ENCODE measurements at places on chromosomes 4 and X. TPM values are rescaled to one million over a fixed set of nuclear protein-coding genes. Genes with fewer than 3 reads are reported as not detected.

The HELQ gene
- total RNA-seq: 17.0 TPM

DNA sequence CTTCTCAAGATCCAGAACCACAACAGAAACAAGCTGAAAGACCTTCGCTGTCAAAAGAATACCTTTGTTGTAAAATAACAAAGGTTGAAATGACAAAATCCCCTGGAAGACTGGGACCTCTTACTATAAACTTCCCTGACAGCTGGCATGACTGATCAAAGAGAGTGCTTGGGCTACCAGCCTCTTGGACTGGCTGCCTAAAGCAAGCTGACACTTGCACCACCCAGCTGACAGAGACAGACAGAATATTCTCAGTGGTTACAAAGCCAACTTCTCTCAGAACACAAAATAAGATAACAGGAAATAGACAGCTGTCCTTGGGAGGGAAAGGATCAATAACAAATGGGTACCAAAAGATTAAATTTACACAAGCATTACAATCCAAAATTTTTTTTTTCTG is 241.7 kb upstream of the SPOCK3 start:
- no peak for DNase-seq

The CLDN2 gene
- total RNA-seq: not detected

GRCh38 chrX:716136-716535 is 85.5 kb downstream of the SHOX start:
- no peak for DNase-seq

- DNase-seq: no peak
Observed at GRCh38 chrX:20432048-20432447, 165.3 kb upstream of the RPS6KA3 start.

The PAGE2 gene
- total RNA-seq: not detected

DNA sequence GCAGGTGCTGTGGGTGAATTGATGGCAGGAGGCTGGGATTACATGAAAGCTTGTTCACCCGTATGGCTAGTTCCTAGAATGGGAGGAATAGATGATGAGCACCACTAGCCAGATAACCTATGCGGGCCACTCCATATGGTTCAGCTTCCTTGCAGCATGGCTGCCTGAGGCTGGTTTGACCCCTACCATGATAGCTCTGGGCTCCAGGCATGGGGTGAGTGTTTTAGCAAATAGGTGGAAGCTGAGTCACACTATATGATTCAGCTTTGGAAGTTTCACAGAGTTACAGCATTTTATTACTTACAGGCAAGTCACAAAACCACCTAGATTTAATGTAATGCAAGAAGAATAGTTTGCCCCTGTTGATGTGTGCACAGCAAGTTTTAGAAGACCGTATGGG is 603.2 kb downstream of the STIM2 start:
- DNase-seq: no peak

- DNase-seq: peak; percentile 80
Observed at GRCh38 chr4:153151535-153152455, 52.4 kb upstream of the TRIM2 start.

- no peak for DNase-seq
Observed at GRCh38 chr4:170872794-170873193, 783.0 kb upstream of the AADAT start.

- DNase-seq: no peak
Observed at GRCh38 chr4:100299046-100299840, 109.0 kb upstream of the DDIT4L start.

DNA sequence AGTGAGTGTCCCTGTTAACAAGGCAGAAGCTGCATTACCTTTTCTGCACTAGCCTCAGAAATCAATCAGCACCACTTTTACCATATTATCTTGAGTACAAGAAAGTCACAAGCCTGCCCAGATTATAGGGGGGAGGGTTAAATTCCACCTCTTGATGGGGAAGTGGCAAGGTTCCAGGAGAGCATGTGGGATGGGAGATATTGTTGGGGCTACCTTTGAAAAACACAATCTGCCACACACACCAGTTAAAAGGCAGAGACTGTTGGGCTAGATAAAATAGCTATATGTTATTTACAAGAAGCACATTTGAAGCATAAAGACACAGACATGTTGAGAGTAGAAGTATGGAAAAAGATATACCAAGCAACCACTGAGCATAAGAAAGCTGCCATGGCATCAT is 6.6 kb upstream of the AVPR2 start:
- no peak for DNase-seq

DNA sequence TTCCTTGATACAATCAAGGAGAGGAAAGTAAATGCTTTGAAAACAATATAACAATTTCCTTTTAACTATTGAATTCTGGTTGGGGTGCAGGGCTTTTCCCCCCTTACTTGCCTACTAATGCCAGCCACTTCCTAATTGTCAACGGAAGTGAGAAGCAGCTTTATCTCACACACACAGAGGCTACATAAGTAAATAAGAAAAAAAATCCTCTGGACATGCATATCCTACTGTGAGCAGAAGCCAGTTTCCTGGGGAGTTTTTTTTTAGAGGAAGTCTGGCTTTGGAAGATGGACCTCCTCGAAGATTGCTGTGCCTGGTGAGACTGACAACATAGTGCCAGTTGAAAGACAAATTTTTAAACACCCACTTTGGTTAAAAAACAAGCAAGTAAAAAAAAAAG is 180.6 kb downstream of the OPHN1 start:
- no peak for DNase-seq

GRCh38 chr4:176718881-176719280 is 73.8 kb downstream of the VEGFC start:
- no peak for DNase-seq

The GABRG1 gene
- not detected for total RNA-seq

The RNF150 gene
- total RNA-seq: 22.8 TPM

The GRIA3 gene
- 12.4 TPM for total RNA-seq

GRCh38 chr4:16413814-16414555 is 187.7 kb upstream of the TAPT1 start:
- no peak for DNase-seq

- no peak for DNase-seq
Observed at GRCh38 chrX:29478336-29479069, 736.9 kb upstream of the MAGEB2 start.

- no peak for DNase-seq
Observed at GRCh38 chr4:119498527-119498926, 130.1 kb downstream of the PDE5A start.

DNA sequence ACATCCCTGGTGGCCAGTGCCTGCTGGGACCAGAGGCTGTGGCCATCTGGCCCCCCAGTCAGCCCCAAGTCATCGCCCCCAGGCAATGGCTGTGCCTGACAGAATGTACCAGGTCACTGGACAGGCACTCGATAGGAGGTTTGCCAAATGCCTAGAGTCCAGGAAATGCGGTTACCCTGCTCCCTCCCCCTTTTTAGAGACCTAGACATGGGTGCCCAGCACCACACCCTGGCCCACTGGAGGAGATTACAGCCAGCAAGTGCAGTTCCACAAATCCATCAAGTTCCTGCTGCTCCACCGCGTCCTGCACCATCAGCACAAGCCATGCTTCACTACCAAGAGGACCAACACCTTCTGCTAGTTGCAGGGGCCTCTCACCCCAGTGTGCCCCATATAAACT is 16.2 kb upstream of the ZFX start:
- no peak for DNase-seq

- DNase-seq: no peak
Observed at GRCh38 chr4:79907001-79907400, 166.0 kb downstream of the ANTXR2 start.

The PRR27 gene
- not detected for total RNA-seq

DNA sequence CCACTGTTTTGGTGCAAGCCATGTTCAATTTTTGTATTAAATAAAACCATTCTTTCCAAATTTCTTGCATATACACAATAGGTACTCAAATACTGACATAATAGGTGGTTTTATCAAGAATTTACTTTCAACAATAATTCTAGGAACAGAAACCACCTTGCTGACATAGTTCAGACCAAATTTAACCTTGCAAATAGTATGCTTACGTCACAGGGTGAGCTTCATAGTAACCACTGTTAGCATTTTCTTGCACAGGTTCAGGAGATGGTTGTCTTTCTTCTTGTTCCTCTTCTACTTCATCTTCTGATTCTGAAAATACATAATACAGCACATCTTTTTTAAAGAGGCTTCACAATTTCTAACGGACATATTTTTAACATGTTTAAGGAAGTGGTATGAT is 17.6 kb downstream of the G3BP2 start:
- DNase-seq: no peak

DNA sequence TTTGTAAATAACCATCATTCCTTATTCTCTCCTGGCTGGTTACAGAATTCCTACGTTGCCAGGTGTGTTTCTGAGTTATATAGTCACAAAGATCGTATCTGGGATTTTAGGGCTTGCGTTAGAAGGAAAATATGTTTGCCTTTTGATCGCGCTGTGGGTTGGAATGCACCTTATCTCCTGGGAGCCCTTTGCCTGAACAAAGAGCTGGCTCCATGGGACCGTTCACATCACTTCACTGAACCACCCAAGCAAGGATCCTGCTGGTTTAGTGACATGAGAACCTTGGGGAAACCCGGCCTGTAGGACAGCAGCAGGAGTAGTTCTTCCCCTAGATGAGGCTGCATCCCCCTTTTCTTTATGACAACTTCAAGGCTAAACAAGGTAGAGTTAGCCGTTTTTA is 51.6 kb downstream of the RS1 start:
- no peak for DNase-seq

DNA sequence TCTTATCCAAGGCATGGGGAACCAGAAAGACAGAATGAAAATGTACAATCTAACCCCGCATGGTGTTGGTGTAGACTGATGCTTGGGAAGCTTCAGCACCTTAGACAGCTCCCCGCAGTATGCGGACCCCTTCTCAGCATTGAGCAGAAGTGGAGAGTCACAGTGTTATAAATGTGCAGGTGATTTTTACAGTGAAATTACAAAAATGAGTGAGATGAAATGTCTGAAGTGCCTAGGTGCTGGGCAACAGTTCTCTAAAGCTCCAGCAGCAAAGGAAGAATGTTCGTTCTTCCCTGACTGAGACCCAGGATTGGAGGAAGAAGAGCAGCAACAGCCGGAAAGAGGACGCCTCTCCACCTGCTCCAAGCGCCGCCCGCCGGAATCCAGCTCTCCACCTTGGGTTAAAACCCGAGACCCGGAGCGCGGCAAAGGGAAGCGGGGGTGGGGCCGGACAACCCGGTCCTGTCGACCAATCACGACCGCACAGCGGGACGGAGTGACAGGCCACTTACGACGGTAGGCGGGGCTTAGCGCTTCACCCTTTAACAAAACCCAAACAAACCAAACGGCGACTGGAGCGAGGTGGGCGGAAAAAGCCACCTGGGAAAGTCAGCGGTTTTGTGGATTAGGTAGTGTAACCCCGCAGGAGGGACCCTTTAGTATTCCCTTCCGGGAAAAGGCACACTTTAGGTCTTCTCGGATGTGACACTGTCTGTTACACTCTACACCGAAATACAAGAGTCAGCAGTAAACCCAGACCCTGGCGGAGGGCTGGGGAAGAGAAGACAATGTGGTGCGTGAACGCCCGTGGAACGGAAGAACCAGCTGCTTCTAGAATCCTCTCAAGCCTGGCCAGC is at the start of gene GLRA3:
Gene GLRA3 (minus strand): TSS at position 403 of the 857 bp plus-strand sequence. CDS start 436 bp downstream, outside the sequence.
- peak; percentile 44 for DNase-seq

The ZFP92 gene
- 0.99 TPM for total RNA-seq

- DNase-seq: no peak
Observed at GRCh38 chr4:18128241-18128640, 106.7 kb upstream of the LCORL start.

- no peak for DNase-seq
Observed at GRCh38 chrX:51837451-51837850, 56.0 kb upstream of the MAGED1 start.

DNA sequence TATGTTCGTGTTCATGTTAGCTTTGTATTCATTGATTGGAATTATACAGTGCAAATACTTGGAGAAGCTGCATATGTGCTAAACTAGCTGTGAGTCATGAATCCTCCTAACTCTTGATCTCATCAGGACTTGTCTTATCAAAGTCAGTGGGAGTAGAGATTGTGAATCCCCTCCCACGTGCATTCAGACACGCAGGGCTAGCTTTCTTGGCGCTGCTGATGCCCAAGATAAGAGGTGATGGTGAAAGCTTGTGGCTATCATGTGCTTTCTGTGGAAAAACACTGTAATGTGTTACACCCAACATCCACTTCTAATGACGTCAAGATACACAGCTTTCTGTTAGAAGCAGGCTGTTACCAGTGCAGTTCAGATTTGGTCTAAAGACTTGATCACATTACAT is 348.7 kb upstream of the HAND2 start:
- no peak for DNase-seq

- DNase-seq: no peak
Observed at GRCh38 chr4:127103681-127104115, 529.1 kb upstream of the INTU start.

The HPGDS gene
- 3.2 TPM for total RNA-seq

DNA sequence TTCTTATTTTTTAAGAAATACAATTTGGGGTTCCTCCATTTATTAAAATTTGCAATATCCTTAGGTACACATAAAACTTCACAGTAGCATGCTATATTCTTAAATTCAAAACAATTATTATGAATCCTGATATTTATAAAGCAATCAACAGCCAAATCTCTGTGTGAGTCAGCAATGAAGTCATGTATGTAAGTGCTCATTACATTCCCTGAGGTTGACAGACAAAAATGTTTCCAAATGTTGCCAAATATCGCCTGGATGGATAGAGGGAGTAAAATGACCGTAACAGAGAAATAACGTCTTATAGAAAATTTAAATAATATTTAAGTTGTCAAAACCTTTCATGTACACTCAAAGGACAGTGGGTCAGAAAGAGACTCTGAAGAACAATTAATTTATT is 220.0 kb downstream of the PCDH18 start:
- DNase-seq: no peak

GRCh38 chr4:110005461-110006056 is 92.9 kb downstream of the EGF start:
- DNase-seq: no peak

DNA sequence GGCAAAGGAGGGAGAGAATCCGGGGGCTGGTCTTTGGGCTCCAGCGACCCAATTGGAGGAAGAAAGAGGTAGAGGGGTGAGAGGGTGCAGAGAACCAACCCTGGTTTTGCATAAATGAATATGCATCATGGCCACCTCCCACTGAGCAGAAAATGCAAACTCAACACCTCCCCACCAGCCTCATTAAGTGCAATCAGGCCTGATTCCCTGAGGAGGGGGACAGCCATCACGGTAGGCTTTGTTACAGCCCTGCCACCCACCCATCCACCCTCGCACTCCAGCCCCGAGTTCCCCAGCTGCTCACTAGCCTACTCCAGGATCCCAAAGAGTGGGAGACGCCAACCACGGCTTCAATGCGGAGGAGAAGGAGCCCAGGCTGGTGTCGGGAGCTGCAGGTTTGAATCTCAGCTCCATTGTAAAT is 48.3 kb upstream of the MAN2B2 start:
- no peak for DNase-seq

- DNase-seq: no peak
Observed at GRCh38 chrX:108198420-108198819, 106.8 kb downstream of the ATG4A start.

The RHOXF1 gene
- total RNA-seq: not detected

The SHROOM2 gene
- 2.1 TPM for total RNA-seq

The MND1 gene
- total RNA-seq: 1.3 TPM

The BANK1 gene
- total RNA-seq: 1.5 TPM
